A172 (cell line): ENCODE measurements at places on chromosomes 2 and 18. TPM values are rescaled to one million over a fixed set of nuclear protein-coding genes. Genes with fewer than 3 reads are reported as not detected.

The CLHC1 gene
- total RNA-seq = 7.2 and 16.2 TPM in 2 replicates

The VAMP5 gene
- total RNA-seq = 36.2 and 51.0 TPM in 2 replicates

The ZC3H8 gene
- 9.0 and 10.5 TPM in 2 replicates for total RNA-seq

The LOXL3 gene
- total RNA-seq = 3.2 TPM in 2 replicates

The TSPYL6 gene
- not detected in 2 replicates for total RNA-seq

GRCh38 chr2:206989311-206989710 is 50.0 kb downstream of the CPO start:
- peak; percentile 36 for DNase-seq

DNA sequence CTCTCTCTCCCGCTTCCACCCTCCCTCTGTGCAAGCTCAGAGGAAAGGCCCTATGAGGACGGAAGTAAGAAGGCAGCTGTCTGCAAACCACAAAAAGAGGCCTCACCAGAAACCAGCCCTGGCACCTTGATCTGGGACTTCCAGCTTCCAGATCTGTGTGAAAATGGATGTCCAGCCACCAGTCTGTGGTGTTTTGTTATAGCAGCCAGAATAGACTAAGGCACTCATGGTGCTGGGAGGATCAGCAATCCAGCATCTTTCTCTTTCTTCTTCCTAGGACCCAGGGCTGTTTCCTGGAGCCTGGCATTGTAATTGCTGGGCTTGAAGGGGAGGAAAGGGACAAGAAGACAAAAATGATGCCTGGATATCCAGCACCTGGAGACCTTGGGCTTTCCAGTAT is 122.5 kb downstream of the SOCS6 start:
- no peak for DNase-seq

GRCh38 chr2:145029081-145029480 is 509.2 kb upstream of the ZEB2 start:
- no peak for DNase-seq

GRCh38 chr18:80088823-80089222 is 20.2 kb upstream of the ADNP2 start:
- no peak for DNase-seq
